ENCODE measurements at places on chromosomes 1 and 21. TPM values are rescaled to one million over a fixed set of nuclear protein-coding genes. Genes with fewer than 3 reads are reported as not detected.

Gene RHCE
- 0.12 TPM for total RNA-seq

Gene KRTAP19-1
- total RNA-seq, result not detected

Gene ZNF648
- not detected for total RNA-seq

Gene C1orf53
- 7.7 TPM for total RNA-seq

Gene TTF2
- 19.2 TPM for total RNA-seq

Gene VWA1
- total RNA-seq, result 14.9 TPM

Gene NEK7
- total RNA-seq, result 21.3 TPM

Gene GPR37L1
- 0.13 TPM for total RNA-seq

Measured in A549 treated with CpdA at 1 μM for 4 hours (cell line).